T follicular helper cell (primary cell): ENCODE measurements at places on chromosomes 5 and 9.

- no peak for DNase-seq
Observed at GRCh38 chr5:141958113-141958512, at the start of gene PCDH12. PCDH12 (minus strand) TSS chr5:141958202; CDS start chr5:141957851, 351 bp downstream.

GRCh38 chr9:19976226-19976625, 187.4 kb upstream of the SLC24A2 start:
- DNase-seq, result no peak

- no peak for DNase-seq
Observed at GRCh38 chr9:72773570-72773969, 179.3 kb downstream of the ALDH1A1 start.

GRCh38 chr5:179608131-179608581, 15.3 kb downstream of the HNRNPH1 start:
- peak; percentile 34 for DNase-seq

- DNase-seq, result no peak
Observed at GRCh38 chr9:114370251-114370967, 17.4 kb downstream of the AKNA start.

DNA sequence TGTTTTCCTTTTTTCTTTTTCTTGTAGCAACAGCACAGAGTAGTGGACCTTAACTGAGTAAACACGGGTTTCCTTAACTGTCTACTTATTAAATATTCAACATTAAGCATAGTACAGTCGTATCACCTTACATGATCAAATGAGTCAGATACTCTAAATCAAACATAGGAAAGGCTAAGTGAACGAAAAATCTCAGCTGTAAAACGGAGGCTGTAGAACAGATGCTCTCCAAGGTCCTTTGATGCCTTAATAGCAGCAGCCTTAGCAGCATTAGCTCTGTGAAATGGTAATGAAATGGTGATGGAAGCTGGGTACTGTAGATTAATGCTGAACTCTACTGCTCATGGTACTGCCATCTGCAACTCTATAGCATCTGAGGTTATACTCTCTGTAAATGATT, 1433.3 kb upstream of the C9orf72 start:
- no peak for DNase-seq

- DNase-seq, result no peak
Observed at GRCh38 chr5:131378721-131379541, 115.1 kb downstream of the CDC42SE2 start.

DNA sequence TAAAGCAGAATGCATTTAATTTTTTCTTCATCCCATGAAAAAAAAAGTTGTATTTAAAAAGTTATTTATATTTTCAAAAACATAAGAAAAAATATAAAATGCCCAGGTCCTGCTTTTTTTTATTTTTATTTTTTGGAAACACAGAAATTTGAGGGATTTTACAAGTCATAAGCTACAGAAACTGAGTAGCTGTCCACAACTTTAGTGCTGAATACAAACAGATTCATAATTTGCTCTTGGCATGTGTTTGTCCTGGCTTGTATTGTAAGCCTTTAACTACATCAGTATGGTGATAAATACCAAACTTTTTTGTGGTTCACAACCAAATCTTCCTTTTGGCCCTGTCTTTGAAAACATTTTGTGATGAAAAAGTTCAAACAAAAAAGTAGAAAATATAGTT, 7.5 kb upstream of the PLCXD3 start:
- DNase-seq, result no peak
